HT1080 (cell line): ENCODE measurements at places on chromosomes 7 and 10. TPM values are rescaled to one million over a fixed set of nuclear protein-coding genes. Genes with fewer than 3 reads are reported as not detected.

ITGA8 gene
- not detected in 2 replicates for total RNA-seq

CFAP69 gene
- 2.3 and 2.5 TPM in 2 replicates for total RNA-seq

PLCE1 gene
- 2.8 and 3.3 TPM in 2 replicates for total RNA-seq

VAX1 gene
- not detected in 2 replicates for total RNA-seq

PRKG1 gene
- total RNA-seq = 3.7 and 3.9 TPM in 2 replicates

SFRP4 gene
- total RNA-seq = 0.03 TPM in 1 of 2 replicates, not detected in the other

HYAL4 gene
- 0.13 TPM in 1 of 2 replicates, not detected in the other for total RNA-seq

CAMK2B gene
- 0.02 and 0.07 TPM in 2 replicates for total RNA-seq

GPNMB gene
- total RNA-seq = 2.8 and 3.9 TPM in 2 replicates

PDGFA gene
- 21.6 and 23.1 TPM in 2 replicates for total RNA-seq

ADRB1 gene
- 0.06 and 0.07 TPM in 2 replicates for total RNA-seq

MBLAC1 gene
- total RNA-seq = 1.6 and 2.6 TPM in 2 replicates

- no peak for DNase-seq
These were observed 34.0 kb downstream of the SVIL start for GRCh38 chr10:29600821-29601220.

DNA sequence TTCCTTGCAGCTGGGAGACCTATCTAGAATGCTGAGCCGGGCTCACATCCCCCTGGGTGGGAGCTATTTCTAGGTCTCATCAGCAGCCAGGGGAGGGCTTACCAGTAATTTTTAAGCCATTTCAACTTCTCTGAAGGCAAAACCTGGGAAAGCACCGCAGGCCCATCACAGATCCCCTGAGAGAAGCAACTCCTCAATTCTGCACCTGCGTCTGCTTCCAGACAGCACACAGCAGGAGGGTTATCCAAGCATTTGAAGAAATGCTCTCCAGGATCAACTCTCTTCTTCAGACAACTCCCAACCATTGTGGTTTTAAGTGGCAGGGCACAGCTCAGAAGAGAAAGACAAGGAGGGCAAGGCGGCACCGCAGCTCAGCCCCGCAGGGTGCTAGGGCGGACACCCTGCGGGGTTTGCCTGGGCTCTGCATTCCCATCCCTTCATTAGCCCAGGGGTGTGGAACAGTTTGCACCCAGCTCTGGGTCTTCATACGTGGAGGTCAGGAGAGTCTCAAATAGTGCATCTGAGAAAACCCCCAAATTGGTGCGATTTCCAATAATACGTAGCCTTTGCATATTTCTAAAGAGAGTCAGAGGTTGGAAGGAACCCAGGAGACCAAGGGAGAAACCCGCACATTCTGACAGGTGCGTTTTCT, 618.7 kb downstream of the DNAJB6 start:
- no peak for DNase-seq

DNA sequence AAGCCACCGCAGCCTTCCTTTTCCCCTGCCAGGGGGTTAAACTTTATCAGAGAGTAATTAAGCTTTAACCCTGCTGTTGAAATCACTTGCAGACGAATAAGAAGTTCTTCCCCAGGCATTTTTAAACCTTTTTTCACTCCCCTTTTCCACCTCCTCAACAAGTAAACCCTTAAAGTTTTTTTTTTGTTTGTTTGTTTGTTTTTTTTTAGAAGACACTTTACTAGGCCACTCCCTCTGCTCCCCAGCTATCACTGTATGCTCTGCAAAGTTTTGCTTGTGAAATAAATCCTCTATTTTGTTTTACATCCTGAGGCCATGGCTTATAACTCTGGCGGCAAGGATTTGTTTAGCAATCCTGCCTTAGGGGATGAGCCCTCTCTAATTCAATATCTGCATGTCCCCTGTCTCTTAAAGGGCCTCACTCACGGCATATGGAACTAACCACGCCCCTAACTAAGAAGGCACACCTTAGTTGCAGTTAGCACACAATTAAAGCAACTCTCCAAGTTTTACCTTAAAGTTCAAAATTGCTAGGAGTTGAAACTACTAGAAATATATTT, 1354.7 kb upstream of the LRRTM3 start:
- peak; percentile 51 for DNase-seq

DNA sequence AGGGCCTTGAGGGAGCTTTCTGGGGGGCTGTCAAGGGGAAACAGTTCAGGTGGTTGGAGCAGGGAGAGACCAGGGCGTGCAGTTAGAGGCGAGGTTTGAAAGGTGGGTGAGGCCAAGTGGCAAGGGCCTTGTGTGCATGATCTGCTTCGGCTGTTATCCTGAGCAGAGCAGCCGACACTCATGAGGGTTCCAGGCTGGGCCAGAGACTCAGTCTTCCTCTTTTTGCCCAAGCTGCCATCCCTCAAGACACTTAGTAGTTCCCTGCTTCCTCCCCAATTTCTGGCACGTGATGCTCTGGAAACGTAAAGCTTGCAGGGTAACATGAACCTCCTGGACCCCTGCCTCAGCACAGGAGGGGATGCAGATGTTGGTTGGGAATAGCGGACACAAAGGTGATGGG, 44.1 kb downstream of the KLRG2 start:
- DNase-seq = no peak

DNA sequence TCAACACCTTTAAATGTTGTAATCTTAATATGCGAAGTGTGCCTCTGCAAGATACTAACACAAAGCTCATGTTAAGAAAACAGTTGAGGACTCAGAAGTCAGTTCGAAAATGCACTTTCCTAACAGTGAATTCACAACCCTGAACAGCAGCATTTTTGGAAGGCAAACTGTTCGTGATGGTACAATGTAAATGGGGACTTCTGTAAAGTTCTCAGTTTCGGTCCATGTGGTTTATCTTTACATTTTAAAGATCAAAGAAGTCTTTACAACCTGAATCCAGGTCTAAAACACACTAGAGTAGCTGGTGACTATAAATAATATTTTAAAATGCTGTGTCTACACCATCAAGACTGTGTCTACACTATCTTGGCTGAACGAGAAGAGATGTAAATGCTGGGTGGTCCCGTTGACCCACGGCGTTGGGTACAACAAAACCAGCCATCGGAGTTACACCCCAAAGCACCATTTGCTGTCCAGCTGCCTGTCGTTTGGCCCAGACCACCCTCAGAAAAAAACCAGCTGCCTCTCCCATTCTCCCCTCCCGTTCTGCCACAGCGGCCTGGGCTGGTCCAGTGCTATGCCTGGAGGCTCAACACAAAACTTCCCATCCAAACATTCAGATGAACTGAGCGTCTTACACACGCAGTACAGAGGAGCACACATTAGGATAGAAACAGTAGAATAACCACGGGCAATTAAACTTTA, 42.9 kb downstream of the MKI67 start:
- no peak for DNase-seq

- DNase-seq = no peak
These were observed 13.8 kb downstream of the SGPL1 start for GRCh38 chr10:70829543-70829942.

- peak; percentile 36 for DNase-seq
These were observed 647 bp downstream of the PLAU start for GRCh38 chr10:73911553-73912004.

- DNase-seq = no peak
These were observed 918.9 kb downstream of the GRID1 start for GRCh38 chr10:85447690-85448089.

GRCh38 chr10:876438-876837, 55.1 kb downstream of the LARP4B start:
- DNase-seq = no peak

DNA sequence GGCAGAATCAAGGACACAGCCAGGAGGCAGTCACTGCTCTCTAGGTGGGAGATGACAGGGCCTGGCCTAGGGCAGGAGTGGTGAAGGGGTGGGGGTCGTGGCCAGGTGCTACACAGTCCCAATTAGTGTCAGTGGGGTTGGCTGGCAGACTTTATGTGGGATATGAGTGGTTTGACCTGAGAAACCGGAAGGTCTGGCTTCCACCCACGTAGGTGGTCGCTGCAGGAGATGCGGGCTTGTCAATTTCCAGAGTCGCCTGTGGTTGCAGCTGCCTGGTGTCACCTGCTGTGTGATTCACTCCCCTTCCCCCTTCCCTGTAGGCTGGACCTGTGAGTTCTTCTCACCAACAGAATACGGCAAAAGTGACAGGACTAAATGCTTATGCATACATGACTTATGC, 124.3 kb downstream of the KLF6 start:
- DNase-seq = no peak

GRCh38 chr10:23319835-23320234, 24.8 kb downstream of the C10orf67 start:
- DNase-seq = no peak

DNA sequence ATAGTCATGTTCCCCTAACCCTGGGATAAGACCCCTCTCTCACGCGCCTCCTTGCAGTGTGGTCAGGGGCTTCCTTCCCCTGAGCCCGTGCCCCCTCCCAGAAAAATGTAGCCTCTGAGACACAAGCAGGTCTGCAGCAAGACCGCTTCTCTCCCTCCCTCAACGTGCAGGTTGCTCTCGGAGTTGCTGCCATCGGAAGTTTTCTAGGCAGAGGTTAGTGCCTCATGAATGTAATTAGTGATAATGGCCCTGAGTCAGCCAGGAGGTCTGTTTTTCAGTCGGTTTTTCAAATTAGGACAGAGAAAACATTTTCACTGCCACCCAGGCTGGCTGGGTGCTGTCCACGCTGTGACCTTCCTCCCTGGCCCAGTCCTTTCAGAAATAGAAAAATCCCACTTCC, 43.2 kb upstream of the PRLHR start:
- no peak for DNase-seq

DNA sequence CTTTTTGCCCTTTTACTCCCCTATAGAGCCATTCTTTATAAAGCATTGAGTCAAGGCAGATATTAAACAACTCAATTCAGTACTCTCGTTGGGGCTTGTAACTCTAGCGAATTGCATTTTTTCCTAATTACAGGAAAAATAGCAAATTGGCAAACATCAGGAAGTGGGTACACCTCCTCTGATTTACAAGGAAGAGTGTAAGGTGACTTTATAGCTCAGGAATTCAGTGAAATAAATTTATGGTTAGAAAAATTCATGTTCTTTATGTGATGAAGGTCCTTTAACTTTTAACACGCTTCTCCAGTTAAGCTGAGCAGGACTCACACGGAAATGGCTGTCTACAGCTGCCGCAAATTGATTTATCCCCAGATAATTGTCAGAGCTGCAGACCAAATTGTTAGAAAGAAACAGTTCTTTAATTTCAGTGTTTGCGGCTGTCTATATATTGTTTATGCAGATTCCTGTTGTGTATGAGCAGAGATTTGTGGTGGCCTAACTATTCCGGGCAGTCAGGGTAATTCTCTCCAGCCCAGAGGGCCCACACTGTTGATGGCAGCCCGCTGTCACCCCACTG, 151.1 kb upstream of the MKI67 start:
- DNase-seq = no peak

DNA sequence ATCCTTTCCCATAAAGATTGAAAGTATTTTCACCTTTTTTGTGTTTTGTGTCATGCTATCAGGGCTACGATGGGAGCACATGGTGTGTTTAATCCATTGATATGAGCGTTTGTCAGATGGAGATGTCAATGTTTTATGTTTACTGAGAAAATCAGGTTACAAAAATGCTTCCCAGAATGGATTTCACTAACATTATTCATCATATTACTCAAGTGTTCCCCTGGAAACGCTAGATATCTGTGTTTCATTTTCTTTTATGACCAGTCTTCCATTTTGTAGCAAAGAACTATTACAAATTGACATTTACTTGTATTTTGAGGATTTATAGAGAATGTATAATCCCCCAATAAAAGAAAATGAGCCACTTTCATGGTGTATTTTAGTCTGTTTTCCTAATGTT, 293.5 kb upstream of the AKR1E2 start:
- DNase-seq = peak; percentile 8

- peak; percentile 63 for DNase-seq
These were observed 21.7 kb upstream of the MALSU1 start for GRCh38 chr7:23277359-23277989.

GRCh38 chr7:25628446-25628845, 400.2 kb upstream of the NPVF start:
- no peak for DNase-seq

DNA sequence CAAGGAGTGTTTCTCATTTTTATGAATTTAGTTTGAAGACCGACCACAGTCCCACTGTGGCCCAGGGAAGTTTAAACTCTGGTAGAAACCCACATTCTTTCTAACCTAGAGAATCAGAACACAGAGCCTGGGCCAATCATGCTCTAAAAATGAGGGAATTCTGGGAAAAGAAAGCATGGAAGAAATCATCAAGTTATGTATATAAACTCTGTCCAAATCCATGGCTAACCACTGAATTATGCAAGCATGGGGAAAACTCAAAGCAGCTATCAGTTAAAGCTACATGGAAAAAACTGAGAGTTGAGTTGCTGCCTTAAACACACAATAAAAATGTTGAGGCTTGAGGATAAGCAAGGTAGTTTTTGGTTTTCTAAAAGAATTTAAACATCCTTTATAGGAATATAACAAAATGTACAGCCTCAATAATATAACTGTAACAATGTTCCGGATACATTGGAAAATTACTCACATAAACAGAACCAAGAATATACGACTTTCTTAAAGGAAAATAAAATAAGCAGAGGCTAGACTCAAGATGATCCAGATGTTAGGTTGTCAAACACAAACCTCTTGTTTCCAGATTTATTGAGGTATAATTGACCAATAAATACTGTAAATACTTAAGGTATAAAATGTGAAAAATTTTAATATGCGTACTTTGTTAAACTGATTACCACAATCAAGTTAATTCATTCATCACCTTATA, 311.2 kb upstream of the GNAI1 start:
- no peak for DNase-seq

GRCh38 chr7:147245274-147245673, 1128.7 kb downstream of the CNTNAP2 start:
- DNase-seq = peak; percentile 43

GRCh38 chr7:5083311-5083711, 37.7 kb downstream of the RBAK start:
- no peak for DNase-seq

- DNase-seq = peak; percentile 53
These were observed 130.9 kb downstream of the BMPER start for GRCh38 chr7:34036051-34036920.

DNA sequence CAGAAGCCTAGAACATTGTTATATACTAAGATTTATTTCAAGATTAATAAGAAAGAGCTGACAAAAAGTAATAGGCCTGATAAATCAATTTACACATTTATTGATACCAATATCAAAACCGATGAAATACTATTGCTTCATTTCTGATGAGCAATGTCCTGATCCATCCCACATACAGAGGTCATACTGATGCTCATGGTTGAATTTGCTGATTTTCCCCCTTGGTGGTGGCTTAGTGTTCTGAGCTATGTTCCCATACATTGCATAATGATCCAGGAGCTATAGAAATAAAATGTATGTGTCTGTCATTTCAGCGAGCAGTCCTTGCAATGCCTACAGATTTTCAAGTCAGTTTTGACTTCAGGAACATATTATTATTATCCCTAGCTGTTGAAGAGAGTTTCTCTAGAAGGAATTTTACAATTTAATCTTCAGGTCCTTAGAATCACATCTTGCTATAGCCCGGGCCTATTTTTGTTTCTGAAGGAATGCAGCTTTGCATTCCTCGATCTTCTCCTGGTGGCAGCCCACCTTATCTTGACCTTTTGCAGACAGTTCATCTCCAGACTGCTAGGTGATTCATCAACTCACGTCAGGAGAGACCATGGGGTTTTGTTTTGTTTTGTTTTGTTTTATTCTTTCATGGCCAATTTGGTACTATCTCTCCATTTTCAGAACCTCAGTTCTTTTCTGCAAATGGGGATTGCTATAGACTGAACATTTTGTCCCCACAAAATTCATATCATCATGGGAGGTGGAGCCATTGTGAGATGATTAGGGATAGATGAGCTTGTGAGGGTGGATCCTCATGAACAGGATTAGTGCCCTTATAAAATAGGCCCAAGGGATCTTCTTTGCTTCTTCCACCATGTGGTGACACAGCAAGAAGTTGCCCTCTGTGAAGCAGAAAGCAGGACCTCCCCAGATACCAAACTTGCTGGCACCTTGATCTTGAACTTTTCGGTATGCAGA, 465.6 kb upstream of the IGFBP3 start:
- peak; percentile 17 for DNase-seq
